ENCODE measurements at places on chromosomes 5 and 9. TPM values are rescaled to one million over a fixed set of nuclear protein-coding genes. Genes with fewer than 3 reads are reported as not detected.

DNA sequence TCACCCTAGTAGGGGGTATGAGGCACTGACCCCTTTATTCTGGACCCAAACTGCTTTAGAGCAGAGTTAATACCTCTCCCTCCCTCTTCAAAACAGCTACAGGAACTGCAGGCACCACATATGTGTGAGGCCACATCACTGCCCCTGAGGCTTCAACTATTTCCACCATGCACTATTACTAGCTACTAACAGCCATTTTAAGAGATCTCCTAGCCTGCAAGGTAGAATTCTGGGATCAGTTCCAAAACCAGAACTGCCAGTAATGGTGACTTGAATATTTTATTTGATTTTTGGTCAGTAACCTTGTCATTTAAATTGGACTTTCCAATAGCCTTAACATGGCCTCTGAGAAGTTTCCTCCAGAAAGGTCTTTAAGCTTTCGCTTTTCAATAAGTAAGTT is 55.3 kb upstream of the FSD1L start:
- H3K36me3 ChIP-seq: no peaks in the 10 kb centered on the region
- H3K27me3 ChIP-seq: no peaks in the 10 kb centered on the region
- H3K27ac ChIP-seq: no peak overlapping the region
- DNase-seq: no peak
- H3K4me3 ChIP-seq: no peak overlapping the region

BHMT2 gene
- total RNA-seq: not detected

GRCh38 chr9:23702311-23702922 is 123.6 kb downstream of the ELAVL2 start:
- H3K4me1 ChIP-seq: no peaks in the 10 kb centered on the region
- H3K4me3 ChIP-seq: no peak overlapping the region
- no peak overlapping the region for H3K27ac ChIP-seq
- peaks cover 8% of the 10 kb centered on the region for H3K27me3 ChIP-seq
- H3K36me3 ChIP-seq: no peaks in the 10 kb centered on the region
- DNase-seq: no peak

GRCh38 chr5:127031147-127031862 is 947 bp upstream of the MARCHF3 start:
- H3K4me3 ChIP-seq: peak overlapping the region; percentile 85
- H3K27me3 ChIP-seq: no peaks in the 10 kb centered on the region
- H3K4me1 ChIP-seq: peaks cover 13% of the 10 kb centered on the region
- no peak for DNase-seq
- peak overlapping the region; percentile 6 for H3K27ac ChIP-seq
- peaks cover 29% of the 10 kb centered on the region for H3K36me3 ChIP-seq

NRG2 gene
- total RNA-seq: 3.1 TPM

GRCh38 chr5:174082286-174082685 is 36.8 kb downstream of the NSG2 start:
- H3K27me3 ChIP-seq: peaks cover 81% of the 10 kb centered on the region
- no peak overlapping the region for H3K4me3 ChIP-seq
- H3K27ac ChIP-seq: no peak overlapping the region
- H3K36me3 ChIP-seq: no peaks in the 10 kb centered on the region
- no peak for DNase-seq

DNA sequence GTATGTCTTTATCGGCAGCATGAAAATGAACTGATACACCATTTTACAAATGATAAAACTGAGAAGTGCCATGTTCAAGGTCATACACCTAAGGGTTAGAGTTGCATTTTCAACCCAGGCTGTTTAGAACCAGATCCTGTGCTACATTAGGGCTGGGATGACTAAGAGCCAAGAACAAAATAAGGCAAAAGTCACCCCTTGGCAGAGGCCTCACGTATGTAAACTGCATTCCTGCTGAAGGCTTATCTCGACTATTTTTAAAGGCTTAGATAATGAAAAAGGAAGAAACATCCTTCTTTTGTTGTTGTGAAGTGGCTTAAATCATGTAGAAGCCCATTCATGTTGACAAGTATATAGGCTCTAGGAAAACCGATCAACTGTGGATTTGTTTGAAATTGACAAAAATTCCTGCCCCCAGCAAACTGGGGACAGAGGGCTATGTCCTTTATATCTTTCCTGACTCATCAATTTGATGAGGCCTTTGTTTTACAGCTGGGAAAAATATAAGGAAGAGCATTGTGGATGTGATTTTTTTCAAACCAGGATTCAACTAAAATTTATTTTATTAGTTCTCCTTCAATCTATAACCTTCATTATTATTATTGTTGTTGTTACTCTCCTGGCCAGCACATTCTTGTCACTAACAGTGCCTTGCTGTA is 196.5 kb downstream of the SNX18 start:
- no peaks in the 10 kb centered on the region for H3K36me3 ChIP-seq
- no peak overlapping the region for H3K27ac ChIP-seq
- no peak overlapping the region for H3K4me3 ChIP-seq
- no peak for DNase-seq
- no peaks in the 10 kb centered on the region for H3K4me1 ChIP-seq

QSOX2 gene
- total RNA-seq: 20.5 TPM

FRRS1L gene
- not detected for total RNA-seq

PCDHAC2 gene
- 12.6 TPM for total RNA-seq

DNA sequence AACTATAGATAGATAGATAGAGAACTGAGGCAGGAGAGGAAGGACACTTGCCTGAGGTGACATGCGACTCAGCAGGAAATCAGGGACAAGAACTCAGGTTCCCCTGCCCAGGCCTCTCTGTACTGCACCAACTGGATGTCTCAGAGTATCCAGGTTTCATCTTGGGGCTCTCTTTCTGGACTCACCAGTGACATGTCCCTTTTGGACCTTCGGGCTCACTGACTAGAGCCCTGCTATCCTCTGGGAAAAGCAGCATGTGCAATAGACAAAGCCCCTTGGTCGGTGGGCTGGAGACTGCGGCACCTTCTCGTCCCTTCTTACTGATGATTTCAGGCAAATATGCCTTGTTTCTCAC is 104.5 kb downstream of the RGS3 start:
- no peak for DNase-seq
- no peak overlapping the region for H3K4me3 ChIP-seq
- no peaks in the 10 kb centered on the region for H3K27me3 ChIP-seq
- peaks cover 42% of the 10 kb centered on the region for H3K4me1 ChIP-seq

- no peaks in the 10 kb centered on the region for H3K4me1 ChIP-seq
- no peak overlapping the region for H3K27ac ChIP-seq
- peaks cover 5% of the 10 kb centered on the region for H3K36me3 ChIP-seq
- no peak for DNase-seq
- peaks cover 67% of the 10 kb centered on the region for H3K27me3 ChIP-seq
- H3K4me3 ChIP-seq: no peak overlapping the region
Measured at GRCh38 chr9:101739311-101739710, 864 bp upstream of the GRIN3A start.

DNA sequence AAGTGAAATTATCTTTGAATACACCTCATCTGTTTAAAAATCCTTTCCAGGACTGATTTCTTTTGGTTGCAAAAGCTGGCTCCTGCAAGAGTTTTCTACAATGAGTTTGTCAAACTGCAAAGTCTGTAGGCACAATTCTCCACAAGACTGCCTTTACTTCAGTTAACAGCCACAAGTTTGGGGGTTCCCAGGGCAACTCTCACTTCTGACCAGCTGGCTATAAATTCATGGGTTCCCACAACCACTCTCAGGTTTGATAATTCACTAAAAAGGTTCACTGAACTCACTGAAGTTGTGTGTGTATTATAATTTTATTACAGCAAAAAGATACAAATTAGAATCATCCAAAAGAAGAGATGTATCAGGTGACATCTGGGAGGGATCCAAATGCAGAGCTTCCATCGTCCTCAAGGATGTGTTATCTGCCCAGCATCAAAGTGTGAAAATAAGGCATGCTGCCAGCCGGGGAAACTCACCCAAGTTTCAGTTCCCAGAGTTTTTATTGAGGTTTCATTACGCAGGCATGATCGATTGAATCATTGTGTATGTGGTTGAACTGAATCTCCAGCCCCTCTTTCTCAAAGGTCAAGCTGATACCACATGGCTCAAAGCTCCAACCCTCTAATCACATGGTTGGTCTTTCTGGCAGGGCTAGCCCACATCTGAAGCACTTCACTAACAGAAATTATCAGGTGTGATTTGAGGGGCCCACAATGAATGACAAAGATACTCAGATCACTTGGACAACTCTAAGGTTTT is 19.0 kb upstream of the PSIP1 start:
- DNase-seq: no peak
- H3K36me3 ChIP-seq: no peaks in the 10 kb centered on the region
- H3K27me3 ChIP-seq: no peaks in the 10 kb centered on the region
- H3K4me3 ChIP-seq: no peak overlapping the region
- H3K4me1 ChIP-seq: no peaks in the 10 kb centered on the region
- no peak overlapping the region for H3K27ac ChIP-seq

GRCh38 chr9:89928521-89929275 is 323.9 kb downstream of the GADD45G start:
- no peaks in the 10 kb centered on the region for H3K4me1 ChIP-seq
- DNase-seq: no peak

ZBTB34 gene
- 6.7 TPM for total RNA-seq

DNA sequence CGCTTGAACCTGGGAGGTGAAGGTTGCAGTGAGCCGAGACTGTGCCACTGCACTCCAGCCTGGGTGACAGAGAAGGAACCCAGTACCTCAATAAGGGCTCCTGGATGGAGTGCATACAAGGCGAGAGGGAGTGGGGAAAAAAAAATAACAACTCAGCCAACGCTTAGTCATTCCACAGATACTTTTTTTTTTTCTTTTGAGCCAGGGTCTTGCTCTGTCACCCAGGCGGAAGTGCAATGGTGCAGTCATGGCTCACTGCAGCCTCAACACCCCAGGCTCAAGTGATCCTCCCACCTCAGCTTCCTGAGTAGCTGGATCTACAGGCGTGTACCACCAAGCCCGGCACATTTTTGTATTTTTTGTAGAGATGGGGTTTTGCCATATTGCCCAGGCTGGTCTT is 59.5 kb upstream of the GGTA1 start:
- no peaks in the 10 kb centered on the region for H3K27me3 ChIP-seq
- H3K27ac ChIP-seq: no peak overlapping the region
- peaks cover 4% of the 10 kb centered on the region for H3K36me3 ChIP-seq
- H3K4me3 ChIP-seq: no peak overlapping the region

ZNF366 gene
- not detected for total RNA-seq

- peaks cover 75% of the 10 kb centered on the region for H3K36me3 ChIP-seq
- H3K27me3 ChIP-seq: no peaks in the 10 kb centered on the region
- H3K4me1 ChIP-seq: no peaks in the 10 kb centered on the region
Measured at GRCh38 chr5:168443533-168443932, 42.7 kb upstream of the RARS1 start.

GABRA1 gene
- total RNA-seq: not detected

- H3K27ac ChIP-seq: no peak overlapping the region
- H3K36me3 ChIP-seq: peaks cover 21% of the 10 kb centered on the region
- DNase-seq: no peak
Measured at GRCh38 chr9:70409280-70409679, 5.2 kb downstream of the KLF9 start.

PAEP gene
- total RNA-seq: not detected

- peak within 1 kb of the TSS; percentile 94 for H3K27ac ChIP-seq
- peaks cover 32% of the 10 kb centered on the region for H3K36me3 ChIP-seq
- peaks cover 24% of the 10 kb centered on the region for H3K4me1 ChIP-seq
- H3K4me3 ChIP-seq: peak within 1 kb of the TSS; percentile 88
Measured at GRCh38 chr9:2621722-2622460, at the start of gene VLDLR. TSS of gene VLDLR (plus strand) at chr9:2621787. CDS start at chr9:2622190, 403 bp downstream.

Measured in Calu3 (cell line).